ENCODE measurements at places on chromosomes 16 and 17. TPM values are rescaled to one million over a fixed set of nuclear protein-coding genes. Genes with fewer than 3 reads are reported as not detected.

The CACNG5 gene
- total RNA-seq = not detected

- no peaks in the 10 kb centered on the region for H3K4me1 ChIP-seq
- peaks cover 37% of the 10 kb centered on the region for H3K36me3 ChIP-seq
- no peak overlapping the region for H3K4me3 ChIP-seq
- H3K27me3 ChIP-seq = no peaks in the 10 kb centered on the region
- DNase-seq = no peak
Observed at GRCh38 chr17:80212511-80212910, 7.6 kb downstream of the SGSH start.

DNA sequence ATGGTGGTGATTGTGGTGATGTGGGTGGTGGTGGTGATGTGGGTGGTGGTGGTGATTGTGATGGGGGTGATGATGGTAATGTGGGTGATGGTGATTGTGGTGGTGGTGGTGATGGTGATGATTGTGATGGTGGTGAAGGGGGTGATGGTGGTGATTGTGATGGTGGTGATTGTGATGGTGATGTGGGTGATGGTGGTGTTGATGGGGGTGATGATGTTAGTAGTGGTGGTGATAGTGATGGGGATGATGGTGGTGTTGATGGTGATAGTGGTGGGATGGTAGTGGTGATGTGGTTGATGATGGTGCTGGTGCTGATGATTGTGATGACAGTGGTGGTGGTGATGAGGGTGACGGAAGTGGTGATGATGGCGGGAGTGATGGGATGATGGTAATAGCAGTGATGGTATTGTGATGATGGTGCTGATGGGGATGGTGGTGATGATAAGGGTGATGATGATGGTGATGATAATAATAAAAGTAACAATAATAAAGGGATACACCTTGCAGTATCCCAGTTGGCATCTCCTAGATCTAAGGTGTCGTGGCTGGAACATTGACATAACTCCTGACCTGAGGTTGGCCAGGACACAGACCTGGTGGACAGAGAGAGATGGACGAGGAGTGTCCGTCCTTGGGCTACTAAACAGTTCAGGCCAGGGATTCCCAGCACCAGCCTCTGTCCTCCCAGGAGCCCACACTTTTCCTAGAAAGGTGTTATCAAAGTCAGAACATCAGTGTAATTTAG lies 344.5 kb downstream of the SEC14L1 start:
- no peak overlapping the region for H3K27ac ChIP-seq
- peaks cover 55% of the 10 kb centered on the region for H3K4me1 ChIP-seq
- no peaks in the 10 kb centered on the region for H3K27me3 ChIP-seq

DNA sequence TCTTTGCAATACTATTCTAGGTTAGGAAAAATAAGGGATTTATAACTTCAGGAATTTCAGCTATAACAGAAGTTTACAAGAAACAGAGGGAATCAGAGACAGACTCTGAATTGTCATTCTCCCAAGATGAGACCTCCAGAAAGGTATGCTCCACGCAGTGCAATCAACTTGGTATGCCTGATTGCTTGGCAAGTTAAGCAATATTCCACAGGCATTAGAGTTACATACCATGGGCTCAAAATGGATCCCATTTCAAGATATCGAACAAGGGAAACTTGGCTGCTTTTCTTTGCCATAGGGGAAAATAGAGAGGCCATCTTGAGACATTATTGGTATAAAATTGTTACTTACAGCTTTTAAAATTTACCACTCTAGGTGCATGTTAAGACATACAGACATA lies 615.6 kb upstream of the SOX9 start:
- no peak for DNase-seq
- H3K4me1 ChIP-seq = no peaks in the 10 kb centered on the region
- H3K27me3 ChIP-seq = no peaks in the 10 kb centered on the region
- H3K4me3 ChIP-seq = no peak overlapping the region
- H3K36me3 ChIP-seq = no peaks in the 10 kb centered on the region
- no peak overlapping the region for H3K27ac ChIP-seq

DNA sequence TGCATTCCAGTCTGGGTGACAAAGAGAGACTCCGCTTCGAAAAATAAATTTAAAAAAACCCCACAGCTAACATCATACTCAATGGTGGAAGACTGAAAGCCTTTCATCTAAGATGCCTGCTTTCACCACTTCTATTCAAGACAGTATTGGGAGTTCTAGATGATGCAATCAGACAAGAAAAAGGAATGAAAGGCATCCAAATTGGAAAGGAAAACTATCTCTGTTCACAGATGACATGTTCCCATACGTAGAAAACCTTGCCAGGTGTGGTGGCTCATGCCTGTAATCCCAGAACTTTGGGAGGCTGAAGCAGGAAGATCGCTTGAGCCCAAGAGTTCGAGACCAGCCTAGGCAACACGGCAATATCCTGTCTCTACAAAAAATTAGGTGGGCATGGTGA lies 31.1 kb downstream of the RANBP10 start:
- H3K27me3 ChIP-seq = no peaks in the 10 kb centered on the region
- no peak for DNase-seq
- peaks cover 20% of the 10 kb centered on the region for H3K4me1 ChIP-seq
- no peak overlapping the region for H3K27ac ChIP-seq

DNA sequence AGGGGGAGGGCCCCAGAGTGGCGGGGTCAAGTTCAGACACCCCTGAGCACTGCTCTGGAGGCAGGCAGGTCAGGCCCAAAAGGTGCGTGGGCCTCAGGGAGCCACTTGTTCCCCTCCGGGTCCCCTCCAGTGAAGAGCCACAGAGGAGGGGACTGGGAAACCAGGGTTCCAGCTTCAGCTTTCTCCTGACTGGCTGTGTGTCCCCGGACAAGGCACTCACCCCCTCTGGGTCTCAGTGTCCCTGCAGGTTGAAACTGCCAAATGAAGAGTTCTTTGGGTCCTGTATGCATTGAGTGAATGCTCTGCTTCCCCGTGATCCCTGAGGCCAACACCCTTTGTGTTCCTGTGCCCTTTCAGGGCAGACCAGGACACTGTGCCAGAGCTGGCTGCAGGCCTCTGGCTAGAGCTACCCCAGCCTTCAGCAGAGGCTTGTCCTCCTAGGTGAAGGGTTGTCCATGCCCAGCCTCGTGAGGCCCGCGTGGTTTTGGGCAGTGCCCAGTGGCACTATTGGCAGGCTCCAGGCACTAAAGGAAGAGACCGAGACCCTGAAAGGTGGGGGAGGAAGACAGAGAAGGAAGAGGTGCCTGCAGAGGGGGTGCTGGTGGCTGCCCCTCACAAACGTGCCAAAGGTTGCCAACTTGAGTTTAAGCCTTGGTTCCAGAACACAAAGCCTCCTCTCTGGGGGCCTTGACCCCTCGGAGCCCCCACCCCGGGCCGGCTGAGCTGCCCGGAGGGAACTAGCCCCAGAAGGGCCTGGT lies 13.3 kb upstream of the WNT3 start:
- no peaks in the 10 kb centered on the region for H3K27me3 ChIP-seq
- no peak overlapping the region for H3K4me3 ChIP-seq
- no peak for DNase-seq
- H3K27ac ChIP-seq = no peak overlapping the region

The NKD1 gene
- 18.0 TPM for total RNA-seq

GRCh38 chr16:15073101-15073500 lies 17.2 kb upstream of the NTAN1 start:
- no peaks in the 10 kb centered on the region for H3K4me1 ChIP-seq
- H3K27ac ChIP-seq = no peak overlapping the region
- no peaks in the 10 kb centered on the region for H3K27me3 ChIP-seq
- DNase-seq = no peak

The PRDM7 gene
- total RNA-seq = not detected

GRCh38 chr17:17275971-17276370 lies 5.1 kb downstream of the COPS3 start:
- peaks cover 1% of the 10 kb centered on the region for H3K36me3 ChIP-seq
- no peaks in the 10 kb centered on the region for H3K27me3 ChIP-seq
